ENCODE measurements at places on chromosomes 5 and 9.

DNA sequence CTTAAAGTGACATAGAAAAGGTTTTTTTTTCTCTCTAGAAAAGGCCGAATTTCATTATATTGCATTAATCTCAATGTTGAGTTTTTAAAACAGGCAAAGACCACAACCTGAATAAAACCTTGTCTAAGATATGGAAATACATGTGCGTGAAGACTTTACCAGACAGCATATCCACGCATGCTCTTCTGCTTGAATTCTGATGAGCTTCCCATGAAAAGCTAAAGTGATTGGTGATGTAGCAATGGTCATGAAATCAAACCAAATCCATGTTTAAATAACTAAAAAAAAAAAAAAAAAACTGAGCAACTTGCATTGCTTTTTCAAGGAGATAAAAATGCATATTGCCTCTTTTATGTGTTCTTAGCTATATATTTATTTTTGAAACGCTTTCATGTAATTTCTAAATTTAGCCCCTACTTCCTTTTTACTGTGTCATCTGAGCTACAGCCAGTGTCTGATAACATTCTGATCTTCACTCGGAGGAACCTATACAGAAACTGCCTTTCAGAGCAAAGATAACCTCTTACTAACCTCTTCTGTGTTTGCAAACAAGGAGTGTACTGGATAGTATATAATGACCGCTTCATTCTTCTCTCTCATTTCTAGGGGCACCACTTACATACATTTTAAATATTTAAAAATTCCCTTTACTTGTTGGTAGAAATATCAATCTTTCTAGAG lies 179.1 kb upstream of the GNA14 start:
- DNase-seq = no peak

DNA sequence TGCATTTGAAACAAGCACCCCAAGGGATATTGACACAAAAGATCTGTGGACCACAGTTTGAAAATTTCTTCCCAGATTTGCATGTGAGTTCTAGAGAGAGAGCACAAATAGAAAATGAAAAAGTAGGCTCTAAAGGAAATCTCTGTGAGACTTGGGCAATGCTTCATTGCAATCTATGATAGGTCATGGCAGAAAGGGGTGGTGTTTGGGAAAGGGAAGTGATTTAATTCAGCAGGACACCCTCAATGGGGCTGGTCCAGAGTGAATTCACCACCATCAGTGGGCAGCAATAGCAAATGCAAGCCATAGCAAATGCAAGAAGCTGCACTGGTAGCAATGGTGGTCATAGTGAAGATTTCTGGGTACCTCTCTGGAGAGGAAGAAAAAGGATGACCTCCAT lies 58.1 kb downstream of the ANKRD55 start:
- DNase-seq = no peak

DNA sequence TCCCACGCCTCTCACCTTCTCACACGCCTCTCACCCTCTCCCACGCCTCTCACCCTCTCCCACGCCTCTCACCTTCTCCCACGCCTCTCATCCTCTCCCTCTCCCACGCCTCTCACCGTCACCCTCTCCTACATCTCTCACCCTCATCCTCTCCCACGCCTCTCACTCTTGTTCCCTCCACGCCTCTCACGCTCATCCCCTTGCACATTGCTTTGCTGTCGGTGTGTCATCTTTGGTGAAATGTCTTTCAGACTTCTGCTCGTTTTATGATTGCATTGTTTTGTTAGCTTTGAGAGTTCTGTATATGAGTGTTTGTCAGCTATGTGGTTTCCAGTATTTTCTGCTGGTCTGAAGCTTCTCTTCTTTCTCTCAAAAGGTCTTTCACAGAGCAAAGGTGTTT lies 102.7 kb downstream of the EHMT1 start:
- DNase-seq = no peak

DNA sequence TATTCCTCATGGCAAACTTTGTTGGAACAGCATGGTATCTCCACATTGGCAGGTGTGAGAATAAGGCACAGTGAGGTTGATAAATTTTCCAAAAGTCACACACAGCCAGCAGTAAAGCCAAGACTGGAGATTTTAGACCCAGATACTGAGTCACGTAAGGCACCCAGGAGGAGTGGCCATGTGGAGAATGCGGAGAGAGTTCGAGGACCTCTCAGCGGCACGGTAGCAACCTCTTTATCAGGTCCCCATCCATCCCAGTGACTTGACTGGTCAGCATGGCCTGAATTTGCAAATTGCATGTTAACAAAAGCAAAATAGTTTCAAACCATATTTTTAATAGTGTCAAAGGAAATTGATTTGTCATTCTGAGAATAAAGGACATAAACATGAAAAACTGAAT lies 183.4 kb downstream of the DOCK8 start:
- DNase-seq = no peak

GRCh38 chr5:13625616-13626198 lies 318.8 kb downstream of the DNAH5 start:
- no peak for DNase-seq

DNA sequence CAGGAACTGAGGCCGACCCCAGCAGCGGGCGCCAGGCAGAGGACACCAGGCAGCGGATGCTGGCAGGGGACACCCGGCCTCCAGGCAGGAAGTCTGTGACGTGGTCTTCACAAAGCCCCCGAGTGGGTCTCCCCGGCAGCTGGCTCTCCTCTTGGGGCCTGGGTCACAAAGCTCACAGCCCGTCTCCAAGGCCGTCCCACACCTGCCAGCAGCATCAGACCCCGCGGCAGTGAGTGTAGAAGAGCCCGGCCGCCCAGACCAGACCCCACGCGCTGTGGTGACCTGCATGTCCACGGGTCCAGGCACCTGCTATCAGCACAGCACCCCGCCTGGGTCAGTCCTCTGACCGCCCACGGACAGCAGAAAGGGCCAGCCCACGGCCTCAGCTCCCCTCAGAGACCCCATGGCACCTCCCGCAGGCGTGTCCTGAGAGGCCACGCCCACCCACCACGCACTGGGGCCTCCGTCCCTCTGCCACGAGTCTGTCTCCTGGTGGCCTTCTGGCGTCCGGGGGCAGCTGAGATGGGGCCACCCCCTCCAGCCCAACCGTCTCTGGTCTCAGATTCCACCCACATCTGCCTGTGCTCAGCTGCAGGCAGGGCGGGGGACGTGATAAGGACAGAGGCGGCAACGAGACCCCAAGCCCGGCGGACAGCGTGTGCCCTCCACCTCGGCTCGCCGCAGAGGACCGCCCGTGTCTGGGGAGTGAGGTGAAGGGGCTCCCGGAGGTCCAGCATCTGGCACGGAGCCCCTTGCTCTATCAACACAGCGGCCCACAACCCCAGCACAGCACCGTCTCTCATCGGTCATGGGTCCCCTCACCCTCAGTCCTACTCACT lies 34.2 kb downstream of the EXD3 start:
- no peak for DNase-seq

DNA sequence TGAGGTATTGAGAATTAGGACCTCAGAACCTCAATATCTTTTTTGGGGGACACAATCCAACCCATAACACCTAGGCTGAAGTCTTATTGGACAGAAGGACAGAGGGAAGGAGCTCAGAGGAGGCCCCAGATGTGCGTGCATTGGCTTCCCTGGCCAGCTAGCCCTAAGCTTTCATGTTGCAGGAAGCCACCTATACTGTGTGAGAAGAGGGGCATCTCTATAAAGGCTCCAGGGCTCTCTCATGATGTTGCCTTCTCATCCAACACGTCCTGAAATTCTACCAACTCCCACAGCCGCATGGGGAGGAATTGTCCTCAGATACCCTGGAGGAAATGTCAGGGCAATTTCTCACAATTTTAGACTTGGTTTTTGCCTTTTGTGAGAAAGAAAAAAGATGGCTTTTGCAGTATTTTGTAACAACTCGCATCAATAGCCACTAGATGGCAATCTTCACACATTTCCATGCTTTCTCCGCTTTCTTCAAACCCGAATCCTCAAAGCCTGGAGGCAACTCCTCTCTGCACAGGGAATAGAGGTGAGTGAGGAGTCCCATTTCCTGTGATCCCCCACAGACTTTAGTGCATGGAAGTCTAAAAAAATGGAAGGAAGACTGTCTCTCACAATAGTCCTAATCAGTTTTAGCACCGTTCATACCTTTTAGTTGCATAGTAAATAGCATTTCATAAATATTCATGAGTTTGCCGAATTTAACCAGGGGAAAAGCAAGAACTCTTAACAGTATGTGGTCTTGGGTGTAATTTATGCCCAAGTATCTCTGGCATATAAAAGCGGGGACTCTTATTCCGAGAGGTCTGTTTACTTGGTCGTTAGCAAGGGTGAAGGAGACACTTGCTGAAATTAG lies 7.4 kb upstream of the PPP3R2 start:
- peak; percentile 77 for DNase-seq

- DNase-seq = no peak
Observed at GRCh38 chr5:142825378-142826089, 55.4 kb downstream of the ARHGAP26 start.

DNA sequence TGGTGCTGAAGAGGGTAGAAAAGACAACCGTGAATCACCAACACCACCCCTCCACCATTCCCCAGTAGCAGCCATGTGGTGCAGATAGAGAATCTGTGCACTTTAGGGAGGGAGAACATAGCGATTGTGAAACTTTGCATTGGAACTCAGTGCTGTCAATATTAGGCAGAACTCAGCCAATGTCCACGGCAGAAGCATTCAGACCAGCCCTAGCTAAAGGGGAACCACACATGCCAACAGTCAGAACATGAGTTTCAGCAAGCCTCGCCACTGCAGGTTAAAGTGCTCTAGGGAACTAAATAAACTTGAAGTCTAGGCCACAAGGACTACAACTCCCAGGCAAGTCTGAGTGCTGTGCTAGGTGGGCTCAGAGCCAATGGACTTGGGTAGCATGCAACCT lies 38.5 kb upstream of the DEPDC1B start:
- DNase-seq = no peak

DNA sequence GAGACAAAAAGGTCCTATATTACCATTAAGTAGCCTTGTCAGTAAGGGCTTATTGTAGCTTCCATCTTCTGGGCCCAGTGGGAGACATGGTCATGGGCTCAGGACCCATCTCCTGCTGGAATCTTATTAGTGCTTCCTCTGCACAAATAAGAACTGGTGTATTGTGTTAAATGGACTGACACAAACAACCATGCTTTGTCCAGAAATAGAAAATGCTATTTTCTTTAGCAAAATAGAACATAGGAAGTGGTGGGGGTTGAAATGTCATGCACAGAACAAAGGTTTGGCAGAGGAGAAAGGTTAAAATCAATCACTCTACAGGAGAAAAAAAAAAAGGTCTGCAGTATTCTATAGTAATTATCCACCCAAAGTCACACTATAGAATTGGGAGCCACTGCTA lies 252.2 kb downstream of the ELAVL2 start:
- DNase-seq = no peak

DNA sequence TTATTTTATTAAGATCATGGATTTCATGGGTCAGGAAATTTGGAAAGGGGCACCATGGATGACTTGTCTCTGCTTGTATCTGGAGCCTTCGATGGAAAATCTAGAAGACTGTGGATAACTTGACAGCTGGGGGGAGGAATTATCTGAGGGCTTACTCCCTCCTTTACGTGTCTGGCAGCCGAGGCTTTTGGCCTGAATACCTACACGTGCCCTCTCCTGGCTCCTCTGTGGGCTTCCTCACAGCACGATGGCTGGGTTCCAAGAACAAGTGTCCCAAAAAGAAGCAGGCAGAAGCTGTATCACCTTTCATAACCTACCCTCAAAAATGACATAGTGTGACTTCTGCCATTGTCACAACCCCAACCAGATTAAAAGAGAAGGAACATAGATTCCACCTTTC lies 228.9 kb downstream of the GRIA1 start:
- DNase-seq = no peak

- DNase-seq = no peak
Observed at GRCh38 chr9:16112116-16112515, 559.3 kb downstream of the CCDC171 start.

DNA sequence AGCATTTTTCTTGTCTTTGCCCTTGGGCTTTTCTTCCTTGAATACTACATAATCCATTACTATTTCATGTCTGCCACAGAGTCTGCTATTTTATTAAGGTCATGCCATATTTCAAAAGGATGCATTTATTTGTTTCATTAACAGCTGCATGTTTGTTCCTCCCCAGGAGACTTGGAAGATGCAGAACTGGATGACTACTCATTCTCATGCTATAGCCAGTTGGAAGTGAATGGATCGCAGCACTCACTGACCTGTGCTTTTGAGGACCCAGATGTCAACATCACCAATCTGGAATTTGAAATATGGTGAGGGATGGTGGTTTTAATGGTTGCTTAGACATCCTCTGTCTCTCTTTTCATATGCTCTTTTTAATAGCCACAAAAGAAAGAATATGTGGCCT lies 4.0 kb downstream of the IL7R start:
- DNase-seq = no peak

DNA sequence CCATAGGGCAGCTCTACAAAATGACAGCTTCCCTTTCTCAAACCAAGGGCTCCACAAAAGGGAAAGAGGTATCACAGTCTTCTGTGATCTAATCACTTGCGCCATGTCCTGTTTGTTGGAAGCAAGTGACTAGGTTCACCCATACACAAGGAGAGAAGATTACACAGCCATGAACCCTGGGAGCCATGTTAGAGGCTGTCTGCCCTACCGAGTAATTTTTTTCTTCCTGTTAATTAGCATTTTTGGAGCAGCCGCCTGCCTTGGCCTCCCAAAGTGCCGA lies 33.2 kb upstream of the GOLPH3 start:
- no peak for DNase-seq

GRCh38 chr5:37248421-37248969 lies 681 bp downstream of the CPLANE1 start:
- DNase-seq = peak; percentile 11

DNA sequence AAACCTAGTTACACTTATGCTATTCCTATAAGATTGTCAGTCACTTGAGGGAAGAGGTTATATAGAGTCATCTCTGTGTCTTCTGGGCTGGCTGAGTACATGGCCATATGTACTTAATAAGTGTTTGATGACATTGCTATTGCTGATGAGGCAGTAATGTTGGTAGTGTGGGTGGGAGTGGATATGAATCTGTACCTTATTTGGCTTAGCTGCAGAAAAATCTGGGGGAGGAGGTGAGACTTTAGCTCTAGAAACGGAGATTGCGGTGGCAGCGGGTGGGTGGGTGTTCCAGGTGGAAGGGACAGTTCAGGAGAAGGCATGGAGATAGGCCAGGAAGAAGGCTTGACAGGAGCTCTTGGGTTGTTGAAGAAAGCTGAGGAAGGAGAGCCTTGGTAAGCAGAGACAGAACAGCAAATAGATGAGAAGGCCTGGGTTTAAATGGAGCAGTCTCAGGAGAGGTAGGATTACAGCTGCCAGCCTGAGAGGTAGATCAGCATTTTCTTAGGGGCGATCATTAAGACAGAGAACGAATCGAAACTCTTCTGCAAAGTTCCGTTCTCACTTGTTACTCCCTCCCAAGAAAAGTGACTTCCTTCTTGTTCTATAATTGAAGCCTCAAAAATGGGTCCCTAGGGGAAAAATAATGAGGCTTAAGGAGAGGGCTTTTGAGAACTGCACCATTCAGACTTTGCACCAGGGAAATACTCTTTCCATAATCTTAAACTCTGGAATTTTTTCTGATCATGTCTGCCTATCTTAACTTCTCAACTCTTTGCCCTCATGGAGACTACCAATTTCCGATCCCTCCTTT lies 160.5 kb downstream of the UNC13B start:
- DNase-seq = no peak

GRCh38 chr9:113547501-113547900 lies 84.0 kb downstream of the RGS3 start:
- DNase-seq = no peak
